Esophagus muscularis mucosa (tissue), 4 donors: ENCODE measurements at places on chromosomes 7 and 10. TPM values are rescaled to one million over a fixed set of nuclear protein-coding genes. Genes with fewer than 3 reads are reported as not detected.

NRBF2 gene
- 11.4 TPM for total RNA-seq

CALML3 gene
- not detected for total RNA-seq

SEMA3A gene
- total RNA-seq: 32.5 TPM

SLC16A12 gene
- total RNA-seq: 2.2 TPM

EEPD1 gene
- total RNA-seq: 18.7 TPM

SKIDA1 gene
- 1.2 TPM for total RNA-seq

SEMA3D gene
- 1.2 TPM for total RNA-seq

FBXO24 gene
- total RNA-seq: 0.63 TPM

GPR158 gene
- 0.50 TPM for total RNA-seq

TIAL1 gene
- total RNA-seq: 78.1 TPM

IGF2BP3 gene
- not detected for total RNA-seq

NUDCD3 gene
- 44.9 TPM for total RNA-seq

GRCh38 chr10:18369859-18370473 is 229.7 kb downstream of the CACNB2 start:
- DNase-seq: peak; percentile 42

DNA sequence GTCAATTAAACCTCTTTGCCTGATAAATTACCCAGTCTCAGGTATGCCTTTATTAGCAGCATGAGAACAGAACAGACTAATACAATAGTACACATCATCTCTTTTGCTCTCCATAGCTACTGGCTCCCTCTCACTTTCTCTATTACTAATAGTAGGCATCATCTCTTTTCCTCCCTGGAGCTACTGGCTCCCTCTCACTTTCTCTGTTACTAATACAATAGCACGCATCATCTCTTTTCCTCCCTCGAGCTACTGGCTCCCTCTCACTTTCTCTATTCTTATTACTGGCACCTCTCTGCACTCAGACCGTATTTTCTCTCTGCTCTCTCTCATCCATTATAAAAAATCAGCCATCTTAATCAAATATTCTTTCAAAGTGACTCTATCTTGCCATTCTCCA is 37.1 kb downstream of the SLC25A13 start:
- DNase-seq: no peak

DNA sequence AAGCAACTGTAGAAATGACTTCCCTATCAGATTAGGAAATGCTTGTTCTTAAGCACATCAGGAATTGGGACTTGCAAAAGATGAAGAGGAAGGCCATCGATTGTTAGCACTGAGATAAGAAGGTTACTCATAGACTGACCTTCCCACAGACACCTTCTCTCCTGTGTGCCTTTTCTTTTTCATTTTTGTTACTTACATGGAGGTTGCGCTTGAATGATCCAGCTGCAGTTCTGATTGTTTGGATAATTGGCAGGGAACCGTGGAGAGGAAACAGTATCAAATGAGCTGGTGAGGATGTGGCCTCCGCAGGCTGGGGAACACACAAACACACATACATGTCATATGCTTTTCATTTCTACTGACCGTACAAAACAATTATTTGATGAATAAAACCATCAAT is 134.9 kb upstream of the RSU1 start:
- no peak for DNase-seq

GRCh38 chr10:128633864-128634540 is 507.8 kb upstream of the MKI67 start:
- DNase-seq: peak; percentile 68

DNA sequence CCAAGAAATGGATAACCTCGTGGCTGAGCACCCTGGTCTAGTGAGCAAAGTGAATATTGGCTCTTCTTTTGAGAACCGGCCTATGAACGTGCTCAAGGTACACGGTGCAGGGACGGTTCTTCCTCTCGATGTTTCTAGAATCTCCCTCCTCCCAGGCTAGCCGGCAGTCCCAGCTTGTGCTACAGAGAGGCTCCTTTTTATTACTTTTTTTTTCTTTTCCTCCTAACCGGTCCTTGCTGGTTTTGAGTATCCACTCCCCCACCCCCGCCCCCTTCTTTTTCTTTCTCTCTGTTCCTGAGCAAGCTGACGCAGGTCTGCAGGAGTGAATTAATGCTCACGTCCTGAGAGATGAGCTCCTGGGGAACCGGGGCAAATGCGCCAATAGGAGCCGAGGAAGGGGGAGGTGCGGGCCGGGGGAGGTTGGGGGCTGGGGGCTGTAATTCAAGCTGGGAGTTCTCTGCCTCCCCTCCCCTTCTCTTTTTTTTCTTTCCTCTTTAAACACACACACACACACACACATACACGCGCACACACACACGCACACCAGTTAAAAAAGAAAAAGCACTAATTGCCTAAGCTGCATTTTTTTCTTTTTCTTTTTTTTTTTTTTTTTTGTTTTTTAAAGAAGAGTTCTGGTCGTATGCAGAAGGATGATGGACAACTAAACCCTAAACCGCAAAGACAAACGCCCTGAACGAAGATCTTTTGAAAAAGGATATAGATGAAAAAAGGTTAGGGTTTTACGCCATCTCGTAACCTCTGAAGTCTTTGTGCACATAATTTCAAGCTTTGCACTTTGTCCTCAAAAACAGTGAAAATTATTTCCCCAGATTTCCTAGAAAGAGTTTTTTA is 6.6 kb downstream of the CPA2 start:
- peak; percentile 70 for DNase-seq

- DNase-seq: no peak
Measured at GRCh38 chr10:78700413-78700812, 368.4 kb upstream of the ZMIZ1 start.

- DNase-seq: no peak
Measured at GRCh38 chr7:51349820-51350545, 33.4 kb upstream of the COBL start.

- DNase-seq: no peak
Measured at GRCh38 chr7:123666492-123666891, 10.8 kb downstream of the LMOD2 start.

- DNase-seq: peak; percentile 79
Measured at GRCh38 chr10:43000651-43001426, 76.0 kb upstream of the RET start.

DNA sequence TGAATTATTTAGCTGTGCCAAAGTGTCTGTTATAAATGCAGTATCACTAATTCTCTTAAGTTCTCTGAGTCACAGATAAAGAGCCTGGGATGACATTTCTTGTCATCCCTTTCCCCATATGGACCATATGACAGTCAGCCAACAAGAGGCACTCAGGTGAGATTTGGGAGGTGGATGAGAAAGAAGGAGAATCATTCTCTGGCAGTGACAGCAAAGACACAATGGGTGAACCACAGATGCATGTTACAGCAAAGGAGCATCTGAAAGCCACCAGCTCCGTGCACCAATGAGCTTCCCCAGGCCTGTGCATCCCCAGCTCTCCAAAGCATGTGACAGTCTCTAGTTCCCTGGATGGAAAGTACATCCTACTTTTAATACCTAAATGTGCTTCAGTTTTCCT is 10.8 kb downstream of the GIMAP6 start:
- no peak for DNase-seq

DNA sequence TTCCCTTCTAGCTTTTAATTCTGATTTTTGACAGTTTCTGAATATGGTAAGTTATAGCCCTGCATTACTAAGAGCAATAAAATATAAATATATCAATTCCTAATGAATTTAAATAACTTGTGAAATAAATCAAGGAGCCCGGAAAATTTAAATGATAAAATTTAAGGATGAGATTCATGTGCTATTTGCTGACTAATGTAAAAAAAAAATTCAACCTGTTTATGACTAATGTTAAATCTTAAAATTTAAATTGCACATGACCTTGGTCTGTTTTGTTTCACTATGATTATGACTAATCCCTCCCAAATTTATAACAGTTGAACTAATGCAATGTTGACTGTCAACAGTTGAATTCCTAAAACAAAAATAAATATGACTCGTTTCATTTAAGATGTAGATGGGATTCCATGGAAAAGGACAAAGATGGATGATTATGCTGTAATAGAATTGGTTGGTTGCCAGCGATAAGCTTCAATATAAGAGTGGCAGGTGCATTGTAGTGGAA is 419.9 kb downstream of the NRG3 start:
- no peak for DNase-seq

- no peak for DNase-seq
Measured at GRCh38 chr10:71547876-71548846, 151.4 kb downstream of the CDH23 start.

GRCh38 chr10:99621454-99622251 is 1.4 kb upstream of the SLC25A28 start:
- DNase-seq: no peak

DNA sequence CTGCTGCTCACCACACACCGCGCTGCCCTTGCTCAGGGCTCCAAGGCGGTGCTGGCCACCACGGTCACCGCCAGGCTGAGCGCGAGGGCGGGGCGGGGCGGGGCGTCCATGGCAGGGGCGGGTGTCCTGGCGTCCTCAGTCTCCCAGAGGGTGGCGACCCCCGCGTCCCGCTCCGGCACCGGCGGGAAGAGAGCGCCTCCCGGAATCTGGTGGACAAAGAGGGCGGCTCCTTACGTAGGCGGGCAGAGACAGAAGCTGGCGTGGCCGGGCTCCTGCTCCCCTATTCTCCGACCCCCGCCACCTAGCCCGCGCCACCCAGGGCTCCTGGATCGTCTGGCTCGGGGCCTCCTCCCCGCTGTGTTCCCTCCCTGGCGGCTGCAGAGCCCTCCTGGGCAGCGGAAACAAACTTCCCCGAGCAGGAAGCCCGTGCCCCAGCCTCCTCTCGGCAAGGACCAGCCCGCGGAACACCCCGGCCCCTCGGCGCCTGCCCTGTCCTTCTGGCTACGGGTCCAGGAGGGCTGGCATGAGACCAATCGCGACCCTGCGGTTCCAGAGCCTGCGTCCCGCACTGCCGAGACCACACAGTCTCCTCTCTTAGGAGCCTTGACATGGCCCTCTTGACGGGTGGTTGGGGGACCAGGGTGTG is 133.8 kb upstream of the ZNF92 start:
- peak; percentile 89 for DNase-seq

DNA sequence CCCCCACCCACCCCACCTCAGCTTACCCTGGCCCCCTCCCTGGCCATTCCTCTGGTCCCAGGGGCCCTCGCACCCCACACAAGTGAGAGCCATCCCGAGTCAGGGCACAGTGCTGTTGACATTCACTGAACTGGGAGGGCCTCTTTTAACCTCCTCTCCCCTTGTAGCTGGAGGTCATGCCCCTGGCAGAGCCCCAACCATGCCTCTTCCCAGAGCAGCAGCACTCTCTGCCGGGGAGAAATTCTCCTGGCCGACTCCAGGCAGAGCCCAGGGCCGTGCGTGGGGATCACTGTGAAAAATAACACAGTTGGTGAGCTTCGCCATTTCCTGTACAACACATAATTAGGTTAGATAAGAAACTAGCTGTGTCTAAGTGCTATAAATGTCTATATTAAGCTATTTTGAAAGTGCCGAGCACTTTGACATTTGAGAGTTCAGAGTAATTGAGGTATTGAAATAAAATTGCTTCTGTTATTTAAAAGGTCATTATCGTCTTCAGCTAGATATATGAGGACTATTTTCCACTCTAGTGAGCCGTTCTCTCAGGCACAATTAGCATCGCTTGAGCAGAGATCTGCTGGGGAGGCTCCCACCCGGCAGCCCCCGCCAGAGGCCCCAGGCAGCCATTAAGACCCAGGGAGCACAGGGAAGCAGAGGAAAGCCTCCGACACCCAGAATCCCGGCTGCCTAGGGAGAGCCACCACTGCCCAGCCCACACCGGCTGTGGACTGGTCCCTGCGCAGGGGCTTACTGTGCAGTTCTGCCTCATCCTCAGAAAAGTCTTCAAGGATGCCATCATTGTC is 62.4 kb upstream of the LRRC18 start:
- DNase-seq: no peak

GRCh38 chr7:6446838-6447580 is 745 bp downstream of the DAGLB start:
- peak; percentile 94 for DNase-seq

- DNase-seq: no peak
Measured at GRCh38 chr10:3287572-3288445, 115.2 kb upstream of the PITRM1 start.

DNA sequence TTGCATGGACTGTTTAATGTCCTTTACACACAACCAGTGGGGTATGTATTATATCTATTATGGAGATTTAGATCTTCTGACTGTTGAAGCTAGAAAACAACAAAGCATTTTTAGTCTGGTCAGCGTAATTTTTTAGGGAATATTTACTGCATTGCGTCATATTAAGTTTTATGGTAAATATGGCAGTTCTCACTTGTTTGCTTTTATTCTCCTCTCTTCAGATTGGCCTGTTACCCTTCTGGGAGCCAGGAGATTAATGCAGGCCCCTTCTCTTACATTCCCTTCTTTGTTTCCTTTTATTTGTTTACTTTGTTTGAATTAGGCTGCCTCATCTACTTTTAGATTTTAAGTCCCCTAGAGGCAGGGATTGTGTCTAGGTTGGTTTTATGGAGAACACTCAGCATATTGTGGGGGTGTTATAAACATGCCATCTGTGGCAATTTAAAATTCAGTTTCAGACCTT is 13.8 kb downstream of the UBE2D1 start:
- no peak for DNase-seq

DNA sequence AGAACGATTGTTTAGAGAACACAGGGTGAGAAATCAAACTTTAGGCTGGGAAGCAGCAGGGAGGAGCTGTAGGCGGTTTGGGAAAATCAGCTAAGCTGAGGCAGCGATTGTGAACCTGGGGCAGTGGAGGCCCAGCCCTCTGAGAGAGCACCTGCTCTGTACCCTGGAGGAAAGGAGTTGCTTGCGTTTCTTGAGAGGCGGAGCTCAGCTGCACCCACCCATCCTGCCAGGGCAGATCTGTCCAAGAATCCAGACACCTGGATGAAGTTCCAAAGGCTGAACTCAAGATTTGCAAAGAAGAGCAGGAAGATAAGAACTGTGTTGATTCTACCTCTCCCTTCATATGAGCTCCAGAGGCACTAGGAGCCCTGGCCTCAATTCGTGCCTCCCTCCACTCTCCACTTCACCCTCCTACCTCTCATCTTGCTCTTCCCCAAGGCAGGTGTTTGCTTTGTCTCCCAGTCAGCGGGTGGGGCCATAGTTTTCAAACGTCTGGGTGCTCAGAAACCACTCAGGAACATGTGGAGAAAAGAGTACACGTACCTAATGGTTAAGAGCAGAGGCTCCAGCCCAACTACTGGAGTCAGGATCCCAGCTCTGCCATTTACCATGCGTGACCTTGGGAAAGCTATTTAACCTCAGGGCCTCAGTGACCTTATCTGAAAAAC is 21.5 kb upstream of the TMEM213 start:
- no peak for DNase-seq

DNA sequence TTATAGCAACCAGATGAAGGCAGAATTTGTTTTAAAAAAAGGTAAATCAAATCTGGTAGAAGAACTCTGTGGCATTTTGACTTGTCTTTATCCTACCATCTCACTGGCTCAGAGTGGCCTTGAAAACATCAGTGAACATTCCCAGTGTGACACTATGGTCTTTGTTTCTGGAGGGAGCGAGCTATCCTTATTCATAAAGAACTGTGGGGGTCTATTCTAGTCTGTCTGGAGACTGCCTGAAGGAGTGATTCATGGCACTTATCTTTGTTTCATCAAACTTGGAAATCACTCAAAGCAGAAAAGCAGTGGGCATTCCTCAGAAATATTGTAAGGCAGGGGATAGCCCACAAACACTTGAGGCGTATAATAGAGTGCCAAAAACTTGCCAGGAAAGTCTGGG is 719.1 kb downstream of the PCDH15 start:
- DNase-seq: no peak
